ENCODE measurements at places on chromosomes 13 and 19. TPM values are rescaled to one million over a fixed set of nuclear protein-coding genes. Genes with fewer than 3 reads are reported as not detected.
A peak's percentile ranks its signal among the peaks of the same experiment; 100 is the strongest.

Gene APLP1
- total RNA-seq: not detected

- no peak for DNase-seq
These were observed 22.4 kb upstream of the BRD4 start for GRCh38 chr19:15354566-15355296.

DNA sequence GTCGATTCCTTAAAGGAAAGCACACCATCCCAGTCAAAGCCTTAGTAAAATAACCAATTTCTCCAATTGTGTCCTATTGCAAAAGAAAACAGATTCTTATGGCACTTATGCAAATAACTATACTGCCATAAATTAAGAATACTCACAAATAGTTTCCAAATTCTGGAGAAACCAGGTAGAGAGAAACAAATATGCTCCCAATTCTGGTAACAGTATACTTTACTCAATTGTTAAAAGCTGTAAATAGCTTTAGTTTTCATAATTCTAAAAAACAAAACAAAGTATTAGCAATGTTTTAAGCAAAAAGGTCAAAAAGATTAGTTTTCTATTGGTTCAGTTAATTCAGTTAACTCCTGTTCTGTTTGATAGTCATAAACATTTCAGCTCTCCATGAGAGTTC, 18.2 kb upstream of the UBAC2 start:
- peak; percentile 21 for DNase-seq

Gene WASF3
- not detected for total RNA-seq

DNA sequence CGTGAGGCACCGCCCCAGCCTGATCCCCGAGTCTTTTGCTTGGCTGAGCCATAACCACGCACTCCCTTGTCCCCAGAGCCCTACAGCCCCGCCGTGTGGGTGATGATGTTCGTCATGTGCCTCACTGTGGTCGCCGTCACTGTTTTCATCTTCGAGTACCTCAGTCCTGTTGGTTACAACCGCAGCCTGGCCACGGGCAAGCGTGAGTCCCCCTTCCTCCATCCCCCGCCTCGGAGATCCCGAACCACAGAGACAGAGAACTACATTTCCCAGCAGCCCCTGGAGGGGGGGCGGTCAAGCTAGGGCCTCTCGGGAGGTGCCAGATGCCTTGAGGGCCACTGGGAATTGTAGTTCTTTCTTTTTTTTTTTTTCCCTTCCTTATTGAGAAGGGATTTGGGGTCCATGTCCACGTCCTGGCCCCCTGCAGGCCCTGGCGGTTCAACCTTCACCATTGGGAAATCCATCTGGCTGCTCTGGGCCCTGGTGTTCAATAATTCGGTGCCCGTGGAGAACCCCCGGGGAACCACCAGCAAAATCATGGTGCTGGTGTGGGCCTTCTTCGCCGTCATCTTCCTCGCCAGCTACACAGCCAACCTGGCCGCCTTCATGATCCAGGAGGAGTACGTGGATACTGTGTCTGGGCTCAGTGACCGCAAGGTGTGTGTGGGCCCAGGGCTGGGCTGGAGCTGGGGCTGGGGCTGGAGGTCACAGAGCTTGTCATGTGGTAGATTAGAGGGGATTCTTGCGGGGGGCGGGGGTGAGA, 25.9 kb downstream of the GRIN2D start:
- peak; percentile 77 for DNase-seq

GRCh38 chr13:73556902-73557301, 498.1 kb downstream of the KLF5 start:
- DNase-seq: no peak

DNA sequence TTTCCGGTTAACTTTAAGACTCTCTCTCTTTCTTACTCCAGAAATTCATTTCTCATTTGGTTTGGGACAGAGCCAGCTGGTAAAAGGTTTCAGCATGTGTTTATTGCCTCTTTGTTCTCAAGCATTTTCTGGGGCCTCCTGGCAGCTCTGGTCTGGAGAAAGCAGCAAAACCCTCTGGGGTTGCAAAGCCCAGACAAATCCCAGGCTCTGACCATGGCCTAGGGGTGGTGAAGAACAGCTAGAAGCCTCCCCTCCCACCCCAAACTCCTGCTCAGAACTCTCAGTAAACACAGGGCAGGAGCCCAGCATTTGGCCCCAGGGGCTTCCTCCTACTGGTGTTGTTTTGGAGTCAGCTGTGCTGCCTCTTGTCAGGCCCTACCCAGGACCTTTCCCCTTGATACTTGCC, 124.2 kb upstream of the SERP2 start:
- no peak for DNase-seq

GRCh38 chr13:23386533-23386932, 47.0 kb downstream of the SACS start:
- DNase-seq: no peak

Gene ZFP28
- 2.4 TPM for total RNA-seq

GRCh38 chr19:19214892-19215291, 3.1 kb downstream of the NCAN start:
- DNase-seq: peak; percentile 63

Gene KASH5
- 0.97 TPM for total RNA-seq

- no peak for DNase-seq
These were observed 51.2 kb upstream of the ABCC4 start for GRCh38 chr13:95352486-95352885.

DNA sequence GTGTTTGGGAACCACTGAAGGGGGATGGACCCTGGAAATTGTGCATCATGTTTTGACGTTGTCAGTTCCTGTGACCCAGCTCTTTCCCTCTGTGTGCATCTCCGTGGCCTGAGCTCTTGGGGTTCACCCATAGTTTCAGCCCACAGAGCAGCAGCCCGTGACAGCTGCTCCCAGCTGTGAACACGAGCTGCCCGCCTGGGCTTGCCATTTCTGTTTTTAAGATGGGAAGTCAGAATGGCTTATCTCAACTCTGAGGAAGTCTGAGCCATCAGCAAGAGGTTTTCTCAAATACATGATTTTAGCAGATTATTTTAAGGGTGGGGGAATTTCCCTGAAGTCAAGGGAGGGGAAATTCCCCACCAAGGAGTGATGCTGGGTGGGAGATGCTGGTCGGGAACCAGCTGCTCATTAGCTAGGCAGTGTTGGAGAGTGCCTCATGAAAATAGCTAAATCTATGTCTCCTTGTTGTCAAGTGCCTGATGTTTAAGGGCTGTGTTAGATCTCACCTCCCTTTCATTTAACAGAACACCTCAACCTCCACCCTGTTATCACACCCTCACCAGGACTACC, 34.8 kb upstream of the C1QTNF9 start:
- DNase-seq: no peak

DNA sequence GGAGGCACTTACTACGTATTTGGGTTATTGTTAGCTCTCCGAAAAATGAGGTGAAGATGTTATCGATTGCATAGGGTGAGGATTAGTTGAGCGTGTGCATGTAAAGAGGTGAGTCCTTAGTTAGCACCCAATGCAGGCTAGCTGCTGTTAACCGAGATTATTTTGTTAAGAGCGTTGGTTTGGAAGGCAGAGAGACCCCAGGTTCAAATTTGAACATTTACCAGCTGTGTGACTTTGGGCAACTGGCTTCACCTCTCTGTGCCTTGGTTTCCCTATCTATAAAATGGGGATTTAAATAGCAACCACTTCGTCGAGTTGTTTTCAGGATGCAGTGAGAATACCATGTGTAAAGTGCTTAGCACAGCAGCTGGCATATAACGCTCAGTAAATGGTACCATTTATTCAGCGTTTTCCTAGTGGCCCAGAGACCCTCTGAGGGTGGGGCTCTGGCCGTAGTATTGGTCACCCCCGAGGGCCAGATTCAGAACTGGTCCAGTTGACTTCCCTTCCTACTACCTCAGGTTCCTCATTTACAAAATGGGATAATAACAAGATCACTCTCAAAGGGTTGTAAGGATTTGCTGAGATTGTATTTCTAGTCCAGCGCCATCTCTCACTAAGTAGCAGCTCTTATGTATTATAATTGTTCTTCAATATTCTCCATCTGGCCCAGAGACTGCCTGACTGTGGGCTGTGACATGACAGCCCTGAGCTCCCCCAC, 887 bp downstream of the SIPA1L3 start:
- no peak for DNase-seq

DNA sequence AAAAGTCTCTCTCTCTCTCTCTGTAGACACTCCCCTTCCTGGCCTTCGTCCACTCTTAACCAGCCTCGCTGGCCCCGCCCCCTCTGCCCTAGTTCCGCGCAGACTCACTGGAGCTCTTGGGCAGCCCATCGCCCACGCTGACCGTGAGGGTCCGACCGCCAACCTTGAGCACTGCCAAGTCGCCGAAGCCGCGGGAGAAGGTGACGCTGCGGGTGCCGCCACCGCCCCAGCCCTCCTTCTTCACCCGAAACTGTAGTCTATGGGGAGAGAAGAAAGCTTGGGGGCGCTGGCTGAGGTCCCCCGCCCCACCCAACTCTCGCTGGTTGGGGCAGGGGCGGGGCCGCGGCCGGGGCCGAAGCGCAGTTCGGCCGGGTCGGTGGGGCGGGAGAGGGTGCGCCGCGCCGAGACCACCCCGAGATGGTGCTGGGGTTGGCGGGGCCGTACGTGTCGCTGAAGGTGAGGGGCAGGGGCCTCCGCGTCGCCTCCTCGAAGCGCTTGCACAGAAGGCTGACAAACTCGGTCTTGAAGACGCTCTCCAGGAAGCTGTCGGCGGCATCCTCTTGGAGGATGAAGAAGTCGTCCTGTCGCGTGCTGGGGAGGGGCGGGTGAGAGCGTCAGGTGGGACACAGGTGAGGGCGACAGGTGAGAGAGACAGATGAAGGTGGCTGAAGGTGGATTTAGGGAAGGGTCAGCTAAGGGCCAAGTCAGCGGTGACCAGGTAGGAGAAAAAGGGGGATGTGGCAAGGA, 12.6 kb upstream of the ZNF414 start:
- no peak for DNase-seq

Gene DLEU7
- total RNA-seq: not detected

Gene JUND
- 234 TPM for total RNA-seq

- DNase-seq: no peak
These were observed 1.7 kb upstream of the FAM98C start for GRCh38 chr19:38401148-38401547.

Gene KLK10
- not detected for total RNA-seq

Gene IGSF23
- total RNA-seq: not detected

DNA sequence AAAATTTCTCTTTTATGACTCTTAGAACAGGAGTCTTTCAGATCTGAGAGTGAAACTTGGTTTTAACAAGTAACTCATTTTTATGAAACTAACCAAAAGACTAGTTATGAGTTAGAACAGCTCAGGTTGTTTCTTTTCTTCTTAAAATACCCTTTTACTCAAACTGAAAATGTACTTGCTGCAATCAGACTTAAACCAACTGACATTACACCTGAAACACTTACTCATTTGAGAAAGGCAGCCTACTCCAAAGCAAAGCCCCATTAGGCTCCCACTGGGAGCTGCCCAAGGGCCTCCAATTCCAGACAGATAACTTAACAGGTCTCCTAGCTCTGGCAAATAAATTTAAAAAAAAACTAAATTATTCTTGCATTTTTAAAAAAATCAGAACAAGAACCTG, 3.6 kb downstream of the FOXO1 start:
- DNase-seq: no peak

Gene S1PR2
- total RNA-seq: 5.2 TPM

DNA sequence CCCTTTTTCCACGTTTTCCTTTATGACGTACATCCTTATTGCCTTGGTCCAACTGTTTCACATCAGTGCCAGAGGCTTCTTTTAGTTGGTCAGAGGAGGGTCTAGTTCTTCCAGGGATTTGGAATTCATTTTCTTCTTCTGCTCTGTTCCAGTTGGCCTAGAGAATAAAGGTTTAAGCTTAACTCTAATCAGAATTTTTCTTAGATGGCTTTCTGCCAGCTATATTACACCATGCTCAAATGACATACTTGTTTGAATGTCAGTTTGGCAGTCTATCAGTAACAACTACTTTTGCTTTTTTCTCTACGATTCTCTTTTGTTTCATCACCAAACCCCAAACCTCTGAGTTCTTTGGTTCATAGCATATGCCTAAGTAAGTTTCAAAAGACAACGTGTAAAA, 16.8 kb downstream of the SPART start:
- DNase-seq: no peak

Gene TMEM59L
- total RNA-seq: 0.24 TPM

Data from naive thymus-derived CD4-positive, alpha-beta T cell (primary cell).